Activated CD4-positive, alpha-beta T cell treated with anti-CD3 and anti-CD28 coated beads, Interleukin-2, amount 50 U/mL, for 24 hours (primary cell): ENCODE measurements at places on chromosomes 2 and 18.

- DNase-seq, result no peak
Observed at GRCh38 chr18:12656605-12656937, 1.3 kb downstream of the SPIRE1 start.

- no peak for DNase-seq
Observed at GRCh38 chr2:45975752-45976517, 321.3 kb upstream of the EPAS1 start.

- DNase-seq, result no peak
Observed at GRCh38 chr2:657766-658165, 19.4 kb downstream of the TMEM18 start.

DNA sequence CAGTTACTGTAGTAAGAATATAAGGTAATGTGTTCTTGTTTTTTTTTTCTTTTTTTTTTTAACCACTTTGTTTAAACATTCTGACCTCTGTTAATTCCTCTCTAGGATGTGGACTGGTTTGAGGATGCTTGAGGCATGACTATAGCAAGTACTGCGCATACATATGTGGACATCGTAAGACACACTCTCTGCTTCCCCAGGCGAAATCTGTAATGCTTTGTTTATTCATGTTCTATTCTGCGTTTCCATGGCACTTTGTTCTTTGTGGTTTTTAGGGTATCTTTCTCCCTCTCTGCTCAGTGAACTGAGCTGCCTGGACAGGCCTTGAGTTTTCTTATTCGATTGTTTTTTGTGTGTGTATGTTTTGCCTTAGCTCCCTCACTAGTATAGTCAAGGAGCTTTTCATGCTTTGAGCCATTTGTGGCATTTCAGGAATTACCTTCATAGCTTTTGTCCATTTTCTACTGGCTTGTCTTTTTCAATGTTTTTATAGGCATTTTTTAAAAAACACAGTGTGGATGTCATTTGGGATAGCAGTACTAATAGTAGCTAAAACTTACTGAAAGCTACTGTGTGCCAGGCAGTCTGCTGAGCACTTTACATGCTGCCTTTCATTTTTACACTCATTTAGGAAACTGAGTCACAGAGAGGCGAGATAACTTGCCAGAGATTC is 1.9 kb upstream of the SH3BP4 start:
- DNase-seq, result no peak

DNA sequence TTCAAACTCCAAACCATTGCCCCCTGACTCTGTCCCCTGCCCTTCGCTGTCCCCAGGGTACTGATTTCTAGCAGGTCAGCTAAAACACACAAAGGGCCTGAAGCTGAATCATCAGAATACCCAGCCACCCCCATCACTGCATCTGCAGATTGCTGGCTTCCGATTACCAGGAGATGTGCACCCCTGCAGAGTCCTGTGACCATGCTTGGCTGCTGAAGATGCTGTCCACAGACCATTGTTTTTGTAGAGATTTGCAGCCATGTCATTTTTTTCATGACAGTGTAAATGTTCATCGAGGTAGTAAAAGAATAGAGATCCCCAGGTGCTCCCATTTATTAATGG is 463.3 kb downstream of the STK39 start:
- no peak for DNase-seq

- DNase-seq, result no peak
Observed at GRCh38 chr2:415986-416610, 128.2 kb upstream of the ALKAL2 start.

DNA sequence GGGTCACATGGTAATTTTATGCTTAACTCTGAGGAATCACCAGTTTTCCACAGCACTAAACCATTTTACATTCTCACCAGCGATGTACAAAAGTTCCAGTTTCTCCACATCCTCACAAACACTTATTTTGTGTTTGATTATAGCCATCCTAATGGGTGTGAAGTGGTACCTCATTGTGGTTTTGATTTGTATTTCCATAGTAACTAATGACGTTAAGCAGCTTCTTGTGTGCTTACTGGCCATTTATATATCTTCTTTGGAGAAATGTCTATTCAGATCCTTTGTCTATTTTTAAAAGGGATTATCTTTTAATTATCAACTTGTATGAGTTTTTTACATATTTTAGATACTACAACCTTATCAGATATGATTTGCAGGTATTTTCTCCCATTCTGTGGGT is 42.0 kb downstream of the CCDC150 start:
- no peak for DNase-seq

- no peak for DNase-seq
Observed at GRCh38 chr2:46169467-46169866, 127.7 kb upstream of the EPAS1 start.

GRCh38 chr2:170975127-170975942 is 46.3 kb downstream of the GORASP2 start:
- DNase-seq, result no peak

- no peak for DNase-seq
Observed at GRCh38 chr2:402206-402605, 114.3 kb upstream of the ALKAL2 start.

DNA sequence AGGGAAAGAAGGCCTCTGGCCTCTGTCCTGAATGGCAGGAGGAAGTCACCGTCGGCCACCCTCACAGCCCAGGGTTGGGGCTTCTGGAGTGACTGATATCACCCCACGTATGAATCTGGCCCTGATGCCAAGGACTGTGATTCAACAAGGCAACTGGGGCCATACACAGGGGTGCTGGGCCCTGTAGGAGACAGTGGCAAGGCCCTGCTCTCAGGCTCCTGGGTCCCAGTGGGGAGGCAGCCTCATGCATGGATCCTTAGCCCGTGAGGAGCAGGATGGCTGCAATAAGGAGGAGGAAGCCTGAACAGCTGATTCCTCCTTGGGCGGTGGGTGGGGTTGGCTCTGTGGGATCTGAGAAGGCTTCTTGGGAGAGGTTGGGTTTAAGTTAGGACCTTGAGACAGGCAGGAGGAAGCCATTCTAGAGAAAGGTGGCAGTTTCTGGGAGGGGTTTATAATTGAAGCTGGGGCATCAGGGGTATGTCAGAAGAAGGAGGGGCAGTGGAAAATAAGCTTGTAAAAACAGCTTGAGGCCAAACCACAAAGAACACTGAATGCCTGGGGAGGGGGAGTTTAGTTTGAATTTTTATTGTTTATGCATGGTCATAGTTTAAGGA is 42.8 kb upstream of the LAPTM4A start:
- no peak for DNase-seq

DNA sequence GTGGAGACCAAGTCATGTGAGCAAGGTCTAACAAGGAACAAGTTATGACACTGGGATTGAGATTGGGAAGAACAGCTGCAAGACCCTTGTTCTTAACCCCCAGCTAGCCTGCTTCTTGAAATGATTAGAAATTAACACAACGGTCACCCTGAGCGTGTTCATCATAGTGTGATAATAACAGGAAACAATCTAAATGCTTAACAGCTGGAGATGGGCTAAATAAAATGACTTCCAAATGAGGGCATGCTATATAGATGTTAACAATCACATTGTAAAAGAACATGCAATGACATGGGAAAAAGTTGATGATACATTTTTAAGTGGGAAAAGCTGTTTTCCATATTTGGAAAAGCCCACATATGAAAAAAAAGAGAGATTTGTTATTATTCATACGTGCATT is 47.6 kb downstream of the RPL37A start:
- no peak for DNase-seq

DNA sequence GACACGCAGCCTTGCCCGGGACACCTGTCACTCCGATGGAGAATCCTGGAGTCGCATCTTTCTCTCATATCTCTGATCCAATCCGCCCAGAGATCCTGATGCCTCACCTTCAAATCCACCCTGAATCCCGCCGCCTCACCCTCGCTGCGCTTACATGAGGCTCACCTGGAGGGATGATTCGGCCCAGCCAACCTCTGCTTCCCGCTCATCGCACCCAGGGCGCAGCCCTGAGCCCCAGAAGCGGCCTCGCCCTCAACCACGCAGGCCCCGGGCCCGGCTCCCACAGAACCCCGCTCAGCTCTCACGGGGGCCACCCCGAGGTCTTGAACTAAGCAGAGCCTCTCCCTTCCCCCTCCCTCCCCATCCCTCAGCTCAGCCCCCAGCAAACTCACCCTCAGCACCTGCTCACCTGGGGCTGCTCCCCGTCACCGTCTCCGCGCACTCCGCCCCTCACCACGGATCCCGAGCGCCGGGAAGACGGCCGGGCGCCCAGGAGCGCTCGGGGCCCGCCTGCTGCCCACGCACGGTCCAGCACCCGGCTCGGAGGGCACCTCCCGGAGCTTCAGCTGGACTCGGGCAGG is 160.0 kb downstream of the NDUFA10 start:
- no peak for DNase-seq

DNA sequence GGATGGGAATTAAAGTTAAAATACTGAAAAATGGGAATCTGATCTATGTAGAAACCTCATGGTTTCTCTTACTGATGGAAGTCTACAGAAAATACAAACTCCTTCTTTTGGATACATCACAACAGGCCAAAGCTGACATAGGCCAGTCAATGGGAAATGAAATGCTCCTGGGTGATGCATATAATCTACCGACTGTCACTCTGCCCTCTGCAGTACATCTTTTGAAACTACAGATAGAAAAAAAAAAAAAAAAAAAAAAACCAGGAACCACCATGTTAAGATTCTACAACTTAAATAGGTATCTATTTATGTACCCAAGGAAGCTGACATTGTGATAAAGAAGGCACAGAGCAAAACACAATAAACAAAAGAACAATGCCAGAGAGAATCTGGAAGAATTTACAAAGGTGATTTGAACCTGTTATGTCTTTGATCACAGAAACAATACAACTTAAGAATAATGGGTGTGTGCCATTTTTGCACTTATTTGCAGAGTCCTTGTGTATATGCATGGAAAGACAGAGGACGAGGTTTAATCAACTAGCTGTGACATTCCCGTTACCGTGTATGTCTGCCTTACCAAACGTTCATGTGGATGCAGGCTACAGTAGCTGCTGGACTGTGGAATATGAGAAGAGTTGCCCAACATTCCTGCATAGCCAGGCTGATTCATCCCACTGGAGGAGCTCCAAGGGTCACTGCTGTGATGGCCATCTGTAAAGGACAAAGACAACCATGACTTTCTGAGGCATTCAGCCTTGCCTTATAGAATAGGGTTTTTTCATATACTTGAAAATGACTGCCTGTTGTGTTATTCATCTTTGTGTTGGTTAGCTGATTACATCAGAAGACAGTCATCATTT is 312.7 kb downstream of the TCF4 start:
- no peak for DNase-seq

DNA sequence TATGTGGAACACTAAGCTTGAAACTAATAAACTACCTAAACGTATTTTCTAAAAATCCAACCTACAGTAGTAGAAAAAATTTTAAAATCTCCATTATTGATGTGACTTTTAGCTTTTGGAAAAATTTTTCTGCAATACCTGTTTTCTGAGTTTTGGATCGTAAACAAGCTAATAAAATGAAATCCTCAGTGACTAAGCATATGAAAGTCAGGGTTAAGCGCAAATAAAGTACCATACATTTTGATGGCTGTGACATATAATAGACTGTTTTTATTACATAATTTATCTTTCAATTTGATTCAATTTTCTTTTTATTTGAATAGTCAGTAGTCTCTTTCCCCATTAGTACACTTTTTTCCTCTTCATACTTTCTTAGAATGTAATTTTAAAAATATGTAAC is 683.6 kb downstream of the NUP35 start:
- DNase-seq, result no peak
